ENCODE measurements at places on chromosomes 11 and 22.

DNA sequence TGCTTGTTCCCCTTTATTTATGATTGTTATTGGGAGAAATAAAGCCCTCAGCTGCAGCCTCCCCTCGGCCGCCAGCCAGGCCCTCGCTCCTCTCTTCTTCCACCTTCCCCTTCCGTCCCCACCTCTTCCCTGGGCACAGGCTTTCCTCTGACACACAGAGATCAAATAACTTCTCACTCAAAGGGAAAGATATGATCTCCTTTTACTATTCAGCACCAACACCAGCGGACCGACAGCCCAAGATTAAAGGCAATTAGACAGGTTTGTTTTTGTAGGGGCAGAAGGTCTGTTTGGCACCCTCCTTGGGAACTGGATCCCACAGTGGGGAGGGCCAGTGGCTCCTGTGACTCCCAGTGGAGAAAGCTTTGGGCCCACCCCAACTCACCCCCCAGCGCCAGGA lies 23.0 kb downstream of the NECTIN1 start:
- DNase-seq: no peak

DNA sequence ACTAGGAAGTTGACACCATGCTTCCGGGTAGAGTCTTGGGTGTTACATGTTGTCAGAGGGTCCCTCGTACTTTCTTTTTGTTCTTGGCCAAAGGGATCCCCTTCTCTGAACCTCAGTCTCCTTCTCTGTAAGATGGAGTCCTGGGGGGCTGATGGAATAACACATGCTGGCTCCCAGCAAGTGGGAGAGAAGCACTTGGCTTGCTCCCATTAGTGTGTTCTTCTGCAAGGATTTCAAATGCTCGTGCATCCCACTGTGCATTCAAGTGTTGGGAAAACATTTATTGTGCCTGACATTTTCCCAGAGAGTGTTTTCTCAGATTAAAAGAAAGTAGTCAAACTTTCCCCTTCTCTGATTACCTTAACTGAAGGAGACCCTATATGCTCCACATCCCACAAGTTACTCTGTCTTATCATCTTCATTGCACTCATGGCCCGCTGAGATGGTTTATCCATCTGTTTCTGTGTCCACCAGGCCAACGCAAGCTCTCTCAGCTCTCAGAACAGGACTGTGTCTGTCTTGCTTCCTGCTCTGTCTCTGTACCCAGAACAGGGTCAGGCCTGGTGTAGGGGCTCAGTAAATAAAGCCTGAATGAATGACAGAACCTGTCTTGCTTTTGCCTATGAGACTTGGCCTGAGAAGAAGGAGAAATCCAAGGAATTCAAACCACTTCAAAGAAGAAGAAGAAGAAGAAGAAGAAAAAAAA lies 16.0 kb upstream of the TIMP3 start:
- no peak for DNase-seq

GRCh38 chr11:34756591-34756990 lies 135.7 kb downstream of the EHF start:
- no peak for DNase-seq

DNA sequence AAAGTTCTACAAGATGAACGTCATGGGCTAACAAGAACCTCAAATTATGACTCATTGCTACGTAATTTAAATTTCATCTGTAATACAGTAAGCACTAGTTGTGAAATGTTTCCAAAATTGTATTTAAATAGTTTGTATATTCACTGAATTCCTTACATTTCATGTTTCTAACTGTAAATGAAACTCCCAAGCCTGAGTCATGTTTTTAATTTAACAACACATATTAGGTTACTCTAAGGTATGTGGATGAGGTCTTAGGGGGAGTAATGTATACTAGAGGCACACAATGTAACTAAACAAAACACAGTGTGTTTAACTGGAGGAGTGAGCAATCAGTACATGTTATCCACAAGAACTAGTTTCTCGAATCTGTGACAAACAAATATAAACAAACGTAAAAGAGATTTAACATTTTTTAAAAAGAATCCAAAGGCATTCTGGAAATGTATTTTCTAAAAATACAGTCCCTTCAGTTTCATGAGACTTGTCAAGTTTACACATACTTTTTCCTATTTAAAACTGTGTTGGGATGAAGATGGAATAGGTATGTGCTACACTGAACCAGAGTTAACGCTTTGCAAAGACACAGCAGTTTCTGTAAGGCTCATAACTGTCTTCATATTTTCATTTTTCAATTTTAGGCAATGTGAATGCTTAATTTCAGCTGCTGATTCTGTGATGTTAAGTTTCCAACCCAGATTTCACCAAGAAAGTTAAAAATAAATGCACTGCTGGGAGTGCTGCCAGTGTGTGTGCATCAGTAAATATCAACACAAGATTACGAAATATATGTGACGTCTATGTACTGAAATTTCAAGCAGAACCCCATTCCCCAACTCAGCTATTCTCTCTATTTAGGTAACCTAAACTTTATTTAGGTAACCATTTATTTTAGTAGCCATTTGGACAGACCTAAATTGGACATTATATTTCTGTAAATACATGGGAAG lies 52.6 kb downstream of the PITPNB start:
- DNase-seq: no peak

GRCh38 chr11:47997063-47998053 lies 17.0 kb downstream of the PTPRJ start:
- no peak for DNase-seq

All from epithelial cell of proximal tubule (primary cell).